ENCODE measurements at places on chromosomes 3 and 15.

DNA sequence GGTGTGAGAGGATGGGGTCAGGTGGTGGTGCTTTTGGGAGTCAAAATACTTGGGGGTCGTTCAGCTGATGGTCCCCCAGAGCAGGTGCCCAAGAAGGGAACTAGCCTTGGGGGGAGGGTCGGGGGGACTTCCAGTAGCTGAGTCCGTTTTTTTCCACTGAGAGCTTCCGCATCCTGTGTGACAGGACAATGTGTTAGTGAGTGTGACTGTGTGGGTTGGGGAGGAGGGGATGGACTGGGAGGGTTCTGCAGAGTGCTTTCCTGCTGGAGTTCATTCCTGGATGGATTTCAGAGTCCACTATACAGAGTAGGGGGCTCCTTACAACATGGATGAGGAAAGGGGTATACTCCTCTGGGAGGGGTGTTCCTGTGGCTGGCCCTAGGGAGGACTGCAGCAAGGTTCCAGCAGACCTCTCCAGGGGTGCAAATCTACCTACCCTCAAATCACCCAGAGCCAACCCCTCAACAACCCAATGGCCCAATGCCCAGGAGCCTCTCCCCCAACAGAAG lies 601 bp upstream of the HYAL2 start:
- DNase-seq = no peak

GRCh38 chr15:67524235-67524634 lies 3.3 kb downstream of the C15orf61 start:
- no peak for DNase-seq

DNA sequence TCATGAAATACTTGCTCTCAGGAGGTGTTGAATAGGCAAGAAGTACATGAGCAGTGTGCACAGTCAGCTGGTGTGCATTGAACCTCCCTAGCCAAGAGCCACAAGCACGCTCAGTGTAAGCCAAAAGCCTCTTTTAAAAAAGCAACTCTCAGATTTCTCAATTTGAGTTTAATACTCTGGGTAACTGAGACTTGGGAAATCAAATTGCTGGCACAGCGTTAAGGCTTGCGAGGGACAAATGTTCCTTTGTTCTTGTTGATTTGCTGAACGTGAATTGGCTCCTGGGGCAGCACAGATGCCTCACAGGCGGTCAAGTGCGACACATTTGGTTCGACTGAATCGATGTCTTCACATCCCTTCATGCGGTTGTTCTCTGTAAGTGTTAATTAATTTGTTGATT lies at the start of gene FAM240A:
Gene FAM240A, plus strand, starts transcription at position 202 of the 400 bp plus-strand sequence. Its CDS starts 159 bp downstream, at position 361.
- no peak for DNase-seq

DNA sequence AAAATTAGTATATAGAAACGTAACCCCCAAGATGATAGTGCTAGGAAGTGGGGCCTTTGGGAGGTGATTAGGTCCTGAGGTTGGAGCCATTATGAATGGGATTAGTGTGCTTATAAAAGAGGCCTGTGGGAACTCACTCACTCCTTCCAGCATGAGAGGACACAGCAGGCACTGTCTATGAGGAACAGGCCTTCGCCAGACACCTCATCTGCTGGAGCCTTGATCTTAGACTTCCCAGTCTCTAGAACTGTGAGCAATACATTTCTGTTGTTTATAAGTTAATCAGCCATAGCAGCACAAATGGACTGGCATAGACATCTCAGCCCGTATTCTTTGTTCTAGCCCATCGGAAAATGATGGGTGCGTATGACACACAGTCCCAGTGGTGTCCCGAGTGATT lies 152.3 kb downstream of the GABRG3 start:
- DNase-seq = no peak

- DNase-seq = no peak
Observed at GRCh38 chr3:73259856-73260255, 198.4 kb downstream of the EBLN2 start.

DNA sequence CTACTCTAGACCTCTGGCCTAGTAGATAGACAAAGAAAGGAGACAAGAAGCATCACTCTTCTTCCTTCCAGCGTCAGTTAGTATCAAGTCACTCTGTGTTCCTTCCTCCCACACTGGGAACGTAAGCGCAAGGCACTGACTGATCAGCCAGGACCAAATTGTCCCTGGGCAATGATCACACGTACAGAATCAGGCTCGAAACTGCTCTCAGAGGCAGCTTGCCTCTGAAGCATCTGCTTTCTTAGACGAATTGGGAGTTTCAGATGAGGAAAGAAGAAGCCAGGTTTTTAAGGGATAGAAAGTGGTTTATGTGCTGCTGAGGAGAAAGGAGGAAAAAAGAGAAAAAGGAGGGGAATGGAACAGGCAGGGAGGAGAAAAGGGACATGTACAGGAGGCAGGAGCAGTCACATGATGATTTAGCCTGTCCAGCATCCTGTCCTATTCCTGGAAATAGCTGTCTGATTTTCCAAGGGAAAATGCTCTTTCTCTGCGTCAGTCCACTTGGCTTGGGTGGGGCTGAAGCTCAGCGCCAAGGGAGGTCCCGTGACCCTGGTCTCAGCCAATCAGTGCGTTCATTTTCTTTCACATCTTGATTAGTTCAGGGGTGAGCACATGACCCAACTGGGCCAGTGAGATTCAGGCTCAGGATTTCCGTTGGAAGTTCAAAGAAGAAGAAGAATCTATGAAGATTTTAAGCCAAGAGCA lies 102.0 kb upstream of the PRICKLE2 start:
- no peak for DNase-seq

GRCh38 chr15:82540055-82540983 lies at the start of gene RPS17:
TSS of gene RPS17 (minus strand) at chr15:82540457. CDS start at chr15:82540428, 29 bp downstream.
- peak; percentile 97 for DNase-seq

- DNase-seq = no peak
Observed at GRCh38 chr15:93523481-93523880, 434.5 kb upstream of the RGMA start.

GRCh38 chr3:195162033-195162669 lies 108.8 kb downstream of the XXYLT1 start:
- DNase-seq = no peak

- DNase-seq = no peak
Observed at GRCh38 chr15:68298882-68299381, 21.4 kb downstream of the FEM1B start.

- no peak for DNase-seq
Observed at GRCh38 chr3:154967090-154967489, 113.0 kb upstream of the MME start.

GRCh38 chr3:183192650-183193300 lies 30.2 kb upstream of the LAMP3 start:
- no peak for DNase-seq

GRCh38 chr15:80473286-80474223 lies 69.4 kb downstream of the ARNT2 start:
- no peak for DNase-seq

- DNase-seq = no peak
Observed at GRCh38 chr15:89870006-89870405, 23.8 kb downstream of the AP3S2 start.

GRCh38 chr15:62606376-62607113 lies 436.0 kb upstream of the TPM1 start:
- DNase-seq = no peak

Measured in activated CD4-positive, alpha-beta T cell treated with anti-CD3 and anti-CD28 coated beads, Interleukin-2, amount 50 U/mL, for 4 hours (primary cell).